Central memory CD8-positive, alpha-beta T cell (primary cell): ENCODE measurements at places on chromosomes 4 and X.

GRCh38 chr4:88865466-88865865, 167.8 kb upstream of the NAP1L5 start:
- no peak for DNase-seq

GRCh38 chrX:109797311-109797975, 64.4 kb upstream of the ACSL4 start:
- no peak for DNase-seq

DNA sequence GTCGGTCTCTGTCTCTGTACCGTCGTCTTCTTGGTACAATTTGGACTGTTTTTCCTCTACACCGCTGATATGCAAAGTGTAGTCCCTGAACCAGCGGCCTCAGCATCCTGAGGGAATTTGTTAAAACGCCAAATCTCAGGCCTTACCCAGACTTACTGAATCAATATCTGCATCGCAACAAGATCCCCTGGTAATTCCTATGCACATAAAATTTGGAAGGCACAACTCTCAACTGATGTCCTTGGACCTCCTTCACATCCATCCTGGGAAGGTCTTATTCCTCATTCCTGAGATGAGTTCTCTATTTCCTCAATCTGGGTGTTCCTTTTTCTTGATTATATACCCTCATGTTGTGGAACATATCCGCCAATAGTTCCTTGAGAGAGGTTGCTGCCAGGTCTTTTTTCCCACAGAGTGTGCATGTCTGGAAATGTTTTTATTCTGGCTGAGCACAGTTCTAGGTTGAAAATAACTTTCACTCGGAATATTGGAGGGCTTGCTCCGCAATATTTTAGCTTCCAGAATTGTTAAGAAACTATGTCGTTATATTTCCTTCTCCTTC, 738 bp upstream of the HPF1 start:
- no peak for DNase-seq

DNA sequence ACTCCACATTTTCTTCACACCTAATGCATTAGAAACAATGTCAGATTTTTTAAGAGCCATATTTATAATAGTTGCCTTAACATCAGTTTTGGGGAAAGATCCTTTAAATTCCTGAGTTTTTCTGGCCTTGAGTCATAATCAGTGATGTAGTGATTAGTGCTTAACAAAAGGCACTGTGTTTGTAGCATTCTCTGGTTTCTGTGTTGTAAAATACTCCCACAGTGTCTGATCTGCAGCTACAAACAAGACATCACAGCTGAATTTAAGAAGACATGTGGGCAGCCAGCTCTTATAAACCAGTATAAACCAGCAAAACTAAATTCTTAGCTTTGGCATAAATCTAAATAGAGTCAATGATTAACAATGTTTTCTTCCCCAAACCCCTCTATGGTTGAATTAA, 233.8 kb downstream of the FSTL5 start:
- no peak for DNase-seq

DNA sequence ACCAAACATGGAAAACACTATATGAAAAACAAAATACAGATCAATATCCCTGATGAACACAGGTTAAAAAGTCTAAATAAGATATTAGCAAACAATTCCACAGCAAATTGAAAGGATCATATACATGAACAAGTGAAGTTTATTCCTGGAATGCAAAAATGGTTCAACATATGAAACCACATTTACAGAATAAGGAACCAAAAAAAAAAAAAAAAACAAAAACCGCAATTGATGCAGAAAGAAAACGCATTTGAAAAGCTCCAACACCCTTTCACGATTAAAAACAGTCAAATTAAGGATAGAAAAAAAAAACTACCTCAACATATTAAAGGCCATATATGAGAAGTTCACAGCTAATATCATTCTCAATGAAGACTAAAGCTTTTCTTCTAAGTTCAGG, 45.4 kb upstream of the STS start:
- DNase-seq: no peak

DNA sequence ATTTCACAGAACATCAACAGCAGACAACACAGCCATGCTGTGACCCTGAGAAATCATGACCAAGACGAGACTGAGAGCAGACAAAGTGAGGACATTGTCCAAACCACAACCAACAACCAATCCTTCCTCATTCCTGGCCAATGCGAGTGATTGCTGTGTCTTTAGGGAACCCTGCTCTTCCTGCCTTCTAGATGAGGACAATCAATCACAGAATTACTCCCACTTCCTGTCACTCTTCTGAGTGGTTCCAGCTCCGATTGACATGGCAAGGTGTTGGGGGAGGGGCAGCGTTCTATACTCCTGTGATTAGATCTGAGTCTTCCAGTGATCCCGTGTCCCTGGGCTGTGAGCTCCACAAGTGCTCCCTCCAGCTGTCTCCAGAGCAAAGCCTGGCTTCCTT, 227.8 kb downstream of the STIM2 start:
- no peak for DNase-seq

- DNase-seq: no peak
Measured at GRCh38 chrX:149908308-149908707, 21.1 kb upstream of the HSFX4 start.

DNA sequence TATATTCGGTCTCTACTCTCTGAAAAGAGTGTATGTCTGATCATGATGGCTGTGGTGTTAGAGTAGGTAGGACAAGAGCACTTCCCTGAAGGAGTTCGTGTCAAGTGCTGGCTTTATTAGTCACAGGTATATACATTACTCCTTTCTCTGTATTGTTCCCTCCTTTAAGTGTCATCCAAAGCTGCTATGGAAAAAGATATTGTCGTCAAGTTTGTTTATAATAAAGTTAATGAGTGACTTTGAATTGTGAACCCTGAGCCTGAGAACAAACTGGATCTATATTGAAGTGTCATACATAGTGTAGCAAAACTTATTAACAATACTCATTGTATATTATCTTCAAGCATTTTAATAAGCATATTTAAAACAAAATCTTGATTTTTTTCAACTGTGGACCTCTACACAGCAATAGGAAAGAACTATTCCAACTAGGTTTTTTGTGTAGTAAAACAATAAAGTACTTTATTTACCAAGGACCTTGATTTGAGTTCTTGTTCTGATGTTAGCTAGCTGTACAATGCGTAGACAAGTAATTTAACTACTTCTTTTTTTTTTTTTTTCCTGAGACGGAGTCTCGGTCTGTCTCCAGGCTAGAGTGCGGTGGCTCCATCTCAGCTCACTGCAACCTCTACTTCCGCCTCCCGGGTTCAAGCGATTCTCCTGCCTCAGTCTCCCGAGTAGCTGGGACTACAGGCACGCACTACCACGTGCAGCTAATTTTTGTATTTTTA, 177.7 kb downstream of the RAPGEF2 start:
- DNase-seq: no peak

GRCh38 chr4:89820010-89820409, 17.0 kb downstream of the SNCA start:
- DNase-seq: no peak
